ENCODE measurements at places on chromosomes 12 and 14.

- peak; percentile 51 for DNase-seq
Measured at GRCh38 chr14:56659378-56659777, 79.8 kb downstream of the TMEM260 start.

DNA sequence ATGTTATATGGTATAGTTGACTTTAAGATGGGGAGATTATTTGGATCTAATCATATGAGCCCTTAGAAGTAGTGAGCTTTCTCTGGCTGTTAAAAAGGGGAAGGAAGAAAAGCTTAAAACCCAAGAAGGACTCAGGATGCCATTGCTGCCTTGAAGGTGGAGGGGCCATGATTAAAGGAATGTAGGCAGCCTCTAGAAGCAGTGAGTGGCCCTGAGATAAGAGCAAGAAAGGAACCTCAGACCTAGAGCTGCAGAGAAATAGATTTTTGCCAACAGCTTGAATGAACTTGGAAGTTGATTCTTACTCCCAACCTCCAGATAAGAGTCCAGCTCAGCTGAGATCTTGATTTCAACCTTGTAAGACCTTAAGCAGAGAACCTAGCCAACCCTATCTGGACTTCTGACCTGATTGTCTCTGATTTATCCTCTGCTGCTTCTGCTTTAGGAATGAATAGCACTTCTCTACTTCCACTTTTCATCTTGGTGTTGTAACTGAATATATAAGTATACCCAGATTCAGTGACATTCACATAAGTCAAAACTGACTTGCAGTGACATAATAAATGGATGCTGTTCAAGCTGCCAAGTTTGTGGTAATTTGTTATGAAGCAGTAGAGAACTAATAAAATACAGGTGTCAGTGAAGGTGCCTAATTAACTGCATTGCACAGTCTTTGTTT is 33.5 kb downstream of the RAD51B start:
- DNase-seq: no peak

- DNase-seq: no peak
Measured at GRCh38 chr12:121983536-121984210, 38.0 kb upstream of the BCL7A start.

GRCh38 chr14:56023661-56024081 is 94.5 kb upstream of the PELI2 start:
- DNase-seq: no peak

DNA sequence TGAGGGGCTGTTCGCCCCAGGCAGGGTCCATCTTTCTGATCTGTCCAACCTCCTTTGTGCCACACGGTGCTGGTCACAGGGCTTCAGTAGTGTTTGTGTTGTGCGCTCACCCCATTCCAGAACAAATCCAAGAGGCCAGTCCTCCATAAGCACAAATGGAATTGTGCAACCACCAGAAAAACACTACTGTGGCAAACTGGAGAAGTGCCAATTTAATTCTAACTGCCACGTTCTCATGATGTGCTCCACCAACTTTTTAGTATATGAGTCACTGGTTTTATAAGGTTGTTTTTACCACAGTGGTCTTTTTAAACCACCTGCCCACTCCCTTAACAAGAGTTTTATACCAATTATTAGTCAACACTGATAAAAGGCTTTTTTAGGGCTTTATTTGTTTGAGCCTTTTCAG is 380.2 kb downstream of the NAV3 start:
- DNase-seq: no peak

GRCh38 chr12:22835431-22835830 is 210.5 kb downstream of the ETNK1 start:
- DNase-seq: no peak

DNA sequence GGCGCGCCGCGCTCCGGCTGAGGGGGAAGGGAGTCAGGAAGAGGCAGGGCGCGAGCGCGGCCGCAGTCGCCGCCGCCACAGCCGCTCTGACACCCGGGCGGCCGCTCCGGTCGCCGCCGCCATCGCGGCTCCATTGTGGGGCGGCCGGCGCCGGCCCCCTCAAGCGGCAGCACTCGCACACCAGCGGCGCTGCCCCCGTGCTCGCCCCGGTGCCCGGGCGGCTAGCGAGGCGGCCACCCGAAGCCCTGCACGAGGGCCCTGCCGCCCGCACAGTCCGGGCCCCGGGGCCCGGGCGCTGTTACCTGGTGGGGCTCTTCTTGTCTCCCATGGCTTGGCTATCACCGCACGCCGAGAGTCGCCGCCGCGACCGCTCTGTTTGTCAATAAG is 202 bp downstream of the YAF2 start:
- DNase-seq: no peak

GRCh38 chr12:95202691-95203486 is 14.4 kb downstream of the FGD6 start:
- DNase-seq: no peak

DNA sequence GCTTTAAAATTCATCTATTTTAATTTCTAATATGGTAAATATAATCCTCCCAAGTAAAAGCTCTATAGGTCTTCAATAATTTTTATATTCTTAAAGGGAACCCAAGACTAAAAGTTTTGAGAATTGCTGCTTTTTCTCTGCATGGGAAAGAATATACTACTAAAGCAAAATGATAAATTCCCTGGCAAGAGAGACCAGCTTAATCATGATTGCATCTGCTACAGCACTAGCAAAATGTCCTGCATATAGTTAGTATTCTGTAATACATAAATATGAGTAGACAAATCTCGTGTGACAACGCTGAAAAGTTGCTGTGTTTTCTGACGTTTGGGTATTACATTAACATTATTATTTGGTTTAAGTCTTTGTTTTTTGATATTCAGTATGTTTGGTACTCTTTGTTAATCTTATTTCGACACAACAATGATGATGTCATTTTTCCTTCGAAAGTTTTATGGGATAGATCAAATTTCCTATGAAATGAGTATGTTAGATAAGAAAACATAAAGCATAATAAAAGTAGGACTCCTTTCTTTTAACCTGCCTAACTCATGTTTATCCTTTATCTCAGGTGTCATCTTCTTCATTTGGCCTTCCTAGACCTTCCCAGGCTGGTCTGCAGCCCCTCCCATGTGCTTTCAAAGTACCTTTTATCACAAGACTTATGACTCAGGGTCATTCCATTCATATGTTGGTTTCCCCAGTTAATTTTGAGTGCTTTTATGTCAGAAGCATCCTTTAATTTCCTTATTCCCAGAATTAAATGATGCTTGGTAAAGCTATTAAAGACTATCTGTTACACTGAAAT is 321.9 kb downstream of the RAD51B start:
- no peak for DNase-seq

- no peak for DNase-seq
Measured at GRCh38 chr14:66076176-66076575, 410.0 kb upstream of the CCDC196 start.

GRCh38 chr12:38905480-38906351 is at the start of gene CPNE8:
CPNE8 (minus strand) TSS chr12:38905591; CDS start chr12:38905534, 57 bp downstream.
- DNase-seq: no peak

- DNase-seq: no peak
Measured at GRCh38 chr14:33793398-33794110, 157.3 kb downstream of the EGLN3 start.

DNA sequence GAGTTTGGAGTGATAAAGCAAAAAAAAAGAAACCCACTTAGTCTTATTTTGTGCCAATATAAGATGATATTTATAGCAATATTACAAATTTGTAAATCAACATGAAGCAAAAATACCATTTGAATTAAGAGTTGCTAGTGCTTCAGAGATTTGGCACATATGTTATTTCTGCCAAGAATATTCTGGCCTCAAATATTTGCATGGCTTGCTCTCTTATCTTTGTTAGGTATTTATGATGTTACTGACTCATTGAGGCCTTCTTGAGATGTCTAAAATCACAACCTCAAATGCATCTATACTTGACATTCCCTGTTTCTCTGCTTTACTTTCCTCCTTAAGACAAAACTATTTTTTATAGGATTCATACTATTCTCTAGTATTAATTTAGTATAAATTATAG is 301.5 kb downstream of the NELL2 start:
- DNase-seq: no peak

- DNase-seq: no peak
Measured at GRCh38 chr12:28905220-28905955, 243.7 kb upstream of the FAR2 start.

GRCh38 chr12:131101006-131101405 is 147.3 kb downstream of the ADGRD1 start:
- no peak for DNase-seq

DNA sequence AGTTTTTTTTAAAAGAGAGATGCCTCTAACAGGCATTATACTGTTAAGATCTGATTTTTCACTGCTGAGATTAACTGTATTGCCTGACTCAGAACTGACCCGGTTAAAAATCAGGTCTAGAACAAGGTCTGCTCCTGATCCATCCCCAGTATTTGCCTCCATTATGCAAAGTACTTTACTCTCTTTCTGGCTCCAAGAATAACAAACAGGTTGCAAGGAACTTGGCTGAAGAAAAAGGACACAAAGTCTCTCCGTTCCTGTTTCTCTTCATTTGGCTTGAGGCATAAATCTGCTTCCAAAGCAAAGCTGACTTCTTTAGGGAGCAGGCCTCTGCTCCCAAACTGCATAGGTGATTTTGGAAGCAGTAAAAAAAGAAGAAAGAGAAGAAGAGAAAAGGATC is 199.3 kb upstream of the PDZRN4 start:
- no peak for DNase-seq

- DNase-seq: no peak
Measured at GRCh38 chr14:103418481-103418818, 33.2 kb downstream of the MARK3 start.

GRCh38 chr12:67534681-67535080 is 113.9 kb upstream of the DYRK2 start:
- DNase-seq: no peak

- DNase-seq: no peak
Measured at GRCh38 chr12:52270541-52271070, 3.8 kb upstream of the KRT86 start.

- no peak for DNase-seq
Measured at GRCh38 chr14:73888971-73889370, 2.3 kb downstream of the ZNF410 start.

DNA sequence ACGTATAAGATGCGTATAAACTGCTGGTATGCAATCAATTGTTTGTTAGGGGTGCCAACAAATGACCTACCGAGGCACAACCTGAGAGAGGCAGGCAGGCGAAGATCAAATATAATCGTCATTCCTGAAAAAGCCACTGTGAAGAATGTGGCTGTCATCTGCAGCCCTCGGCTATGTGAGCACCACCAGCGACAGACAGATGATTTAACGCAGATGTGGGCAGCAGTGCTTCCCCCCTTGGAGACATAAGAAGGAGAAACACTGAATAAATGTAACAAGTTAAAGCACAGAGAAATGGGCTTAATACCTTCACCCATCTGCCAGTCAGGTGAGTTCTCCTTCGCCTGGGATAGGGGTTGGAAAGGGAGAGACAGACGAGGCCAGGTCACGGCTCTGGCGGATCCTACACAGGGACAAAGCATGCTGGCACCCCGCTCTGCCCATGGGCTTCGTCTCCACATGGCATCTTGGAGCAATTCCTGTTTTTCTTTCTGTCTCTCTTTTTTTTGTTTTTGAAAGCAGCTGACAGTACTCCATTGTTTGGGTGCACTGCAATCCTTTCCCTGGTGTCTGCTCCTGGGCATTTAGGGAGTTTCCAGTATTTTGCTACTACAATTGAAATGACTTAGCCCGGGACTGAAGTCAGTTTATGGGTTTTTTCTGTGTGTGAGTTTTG is 28.1 kb downstream of the TNFAIP2 start:
- no peak for DNase-seq

DNA sequence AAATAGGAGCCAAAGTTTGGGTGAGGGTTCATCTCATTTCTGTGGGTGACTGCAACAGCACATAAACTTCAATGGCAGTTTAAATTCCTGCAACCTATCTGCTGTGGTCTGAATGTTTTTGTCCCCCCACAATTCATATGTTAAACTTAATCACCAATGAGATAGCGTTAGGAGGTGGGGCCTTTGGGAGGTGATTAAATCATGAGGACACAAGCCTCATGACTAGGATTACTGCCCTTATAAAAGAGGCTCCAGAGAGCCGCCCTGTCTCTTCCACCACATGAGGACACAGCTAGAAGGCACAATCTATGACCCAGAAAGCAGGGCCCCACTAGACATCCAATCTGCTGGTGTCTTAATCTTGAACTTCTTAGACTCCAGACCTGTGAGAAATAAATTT is 3.8 kb upstream of the CCDC91 start:
- DNase-seq: no peak

GRCh38 chr12:32034045-32034444 is 72.6 kb upstream of the BICD1 start:
- no peak for DNase-seq

- DNase-seq: no peak
Measured at GRCh38 chr12:114414031-114414865, 8.3 kb upstream of the TBX5 start.

DNA sequence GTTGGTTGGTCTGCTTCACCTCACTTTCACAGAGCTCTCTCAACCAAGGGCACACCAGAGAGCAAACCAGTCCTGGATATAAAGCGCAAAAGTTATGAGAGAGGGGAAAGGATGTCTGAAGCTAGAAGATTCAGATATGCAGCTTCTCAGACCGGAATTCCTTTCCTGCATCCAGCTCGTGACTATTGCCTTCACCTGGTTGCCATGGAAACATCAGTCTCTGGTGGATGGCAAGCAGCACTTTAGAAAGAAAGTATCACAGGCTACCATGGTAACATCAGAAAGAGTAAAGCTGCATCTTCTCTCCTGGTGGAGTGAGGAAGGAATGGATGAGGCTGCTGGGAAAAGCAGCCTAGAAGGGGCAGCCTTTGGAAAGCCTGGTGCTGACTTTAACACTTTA is 13.7 kb downstream of the REM2 start:
- no peak for DNase-seq

DNA sequence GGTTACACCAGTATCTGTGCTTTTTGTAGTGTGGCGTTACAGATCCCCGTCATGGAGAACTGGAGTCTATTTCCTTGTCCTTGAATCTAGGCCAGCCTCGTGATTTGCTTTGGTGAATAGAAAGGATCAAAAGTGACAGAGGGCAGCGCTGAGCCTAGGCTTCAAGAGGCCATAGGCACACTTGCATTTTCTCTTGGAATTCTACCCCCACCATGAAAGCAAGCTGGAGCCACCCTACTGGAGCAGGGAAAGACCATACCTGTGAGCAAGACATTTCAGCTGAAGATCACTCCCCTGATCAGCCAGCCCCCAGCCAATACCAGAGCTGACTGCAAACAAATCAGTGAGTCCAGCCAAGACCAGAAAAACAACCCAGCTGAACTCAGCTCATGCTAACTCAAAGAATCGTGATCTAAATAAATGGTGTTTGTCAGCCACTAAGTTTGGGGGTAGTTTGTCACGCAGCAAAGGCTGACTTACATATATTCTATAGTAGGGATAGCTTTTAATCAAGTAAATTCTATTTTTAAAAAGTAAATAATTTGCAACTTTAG is 521.9 kb upstream of the TBX3 start:
- DNase-seq: no peak

DNA sequence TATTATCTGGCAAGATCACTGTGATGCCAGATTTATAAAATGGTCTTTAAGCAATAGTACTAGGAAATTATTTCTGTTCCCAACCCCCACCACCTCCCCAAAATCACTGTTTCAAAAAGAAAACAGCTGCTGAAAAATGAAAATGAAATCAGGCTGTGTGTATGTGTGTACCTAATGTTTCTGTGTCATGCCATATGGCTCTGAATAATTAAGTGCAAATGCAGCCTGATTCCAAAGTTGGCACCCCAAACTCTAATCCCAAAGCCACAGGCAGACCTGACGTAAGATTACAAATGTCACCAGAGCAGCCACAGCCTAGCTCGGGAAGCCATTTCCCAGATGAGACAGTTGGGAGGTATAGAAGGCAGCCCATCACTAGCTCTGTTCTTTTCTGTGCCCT is 175.5 kb downstream of the MED13L start:
- no peak for DNase-seq

Data from H1 (cell line).